K562 (cell line): ENCODE measurements at places on chromosomes 2 and 18. TPM values are rescaled to one million over a fixed set of nuclear protein-coding genes. Genes with fewer than 3 reads are reported as not detected.

DNA sequence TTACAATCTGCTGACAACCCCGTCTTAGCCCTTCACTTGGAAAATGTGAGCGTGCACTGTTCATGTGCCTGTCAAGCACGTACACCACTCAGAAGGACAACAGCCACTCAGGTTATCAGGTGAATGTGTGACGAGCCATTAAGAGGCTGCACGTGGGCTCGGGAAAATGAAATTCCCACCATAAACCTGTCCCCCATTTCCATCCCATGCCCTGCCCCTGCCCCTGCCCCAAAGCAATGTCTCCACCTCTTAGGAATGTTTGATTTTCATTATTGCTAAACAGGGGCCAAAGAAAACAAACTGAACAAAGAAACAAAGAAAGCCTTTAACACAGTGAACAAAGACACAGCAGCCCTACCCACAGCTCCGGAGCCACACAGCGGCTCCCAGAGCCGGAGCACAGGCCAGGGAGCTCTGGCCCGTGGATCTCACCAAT is 90.5 kb downstream of the TMEM18 start:
- DNase-seq = no peak

- no peak for DNase-seq
Measured at GRCh38 chr2:217085543-217085942, 225.7 kb upstream of the TNP1 start.

DNA sequence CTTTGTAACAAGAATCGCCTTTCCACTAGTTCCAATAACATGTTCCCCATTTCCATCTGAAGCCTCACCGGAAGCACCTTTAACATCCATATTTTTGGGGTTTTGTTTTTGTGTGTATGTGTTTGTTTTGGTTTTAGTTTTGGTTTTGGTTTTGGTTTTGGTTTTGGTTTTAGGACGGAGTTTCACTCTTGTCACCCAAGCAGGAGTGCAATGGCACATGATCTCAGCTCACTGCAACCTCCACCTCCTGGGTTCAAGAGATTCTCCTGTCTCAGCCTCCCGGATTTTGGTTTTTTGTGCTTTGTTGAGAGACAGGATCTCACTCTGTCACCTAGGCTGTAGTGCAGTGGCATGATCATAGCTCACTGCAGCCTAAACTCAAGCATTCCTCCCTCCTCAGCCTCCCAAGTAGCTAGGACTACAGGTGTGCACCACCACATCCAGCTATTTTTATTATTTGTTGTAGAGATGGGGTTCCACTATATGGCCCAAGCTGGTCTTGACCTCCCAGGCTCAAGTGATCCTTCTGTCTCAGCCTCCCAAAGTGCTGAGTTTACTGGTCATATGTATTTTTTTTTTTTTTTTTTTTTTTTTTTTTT is 36.3 kb downstream of the TGOLN2 start:
- no peak for DNase-seq

Gene IL36G
- not detected in 2 replicates for polyA plus RNA-seq

DNA sequence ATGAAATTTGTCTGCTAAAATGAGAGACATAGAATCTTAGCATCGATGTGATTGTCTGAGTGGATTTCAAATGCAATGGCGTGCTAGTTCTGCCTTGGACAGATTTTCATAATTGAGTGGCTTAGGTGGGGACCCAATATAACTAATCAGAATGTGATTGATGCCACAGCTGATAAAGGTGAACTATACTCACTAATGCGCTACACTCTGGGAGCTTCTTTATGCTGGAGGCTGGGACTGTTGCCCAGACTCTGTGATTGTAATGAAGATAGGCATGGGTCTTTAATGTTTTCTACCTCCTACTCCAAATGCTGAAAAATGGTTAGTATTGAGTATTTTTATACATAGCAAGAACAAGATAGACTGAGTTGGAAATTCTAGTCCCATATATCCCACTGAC is 339.5 kb upstream of the SLC39A10 start:
- no peak for DNase-seq
